ENCODE measurements at places on chromosomes 3 and 15. TPM values are rescaled to one million over a fixed set of nuclear protein-coding genes. Genes with fewer than 3 reads are reported as not detected.

Gene CD86
- 0.85 TPM for polyA plus RNA-seq

Gene AP3B2
- 2.8 TPM for polyA plus RNA-seq

Gene TNFAIP8L3
- 9.3 TPM for polyA plus RNA-seq

Gene SLC9C1
- not detected for polyA plus RNA-seq

Gene GNAT1
- 0.07 TPM for polyA plus RNA-seq

Gene NR2C2
- polyA plus RNA-seq = 6.1 TPM

Gene RBP2
- polyA plus RNA-seq = 0.13 TPM

Gene LMAN1L
- 0.27 TPM for polyA plus RNA-seq

Gene ANKRD34C
- polyA plus RNA-seq = not detected

Gene SLC12A1
- not detected for polyA plus RNA-seq

Gene GUCA1C
- not detected for polyA plus RNA-seq

Gene LMCD1
- polyA plus RNA-seq = 21.2 TPM

Gene DCLK3
- 0.01 TPM for polyA plus RNA-seq

Gene PCOLCE2
- 1.9 TPM for polyA plus RNA-seq

Gene ITPKA
- 0.47 TPM for polyA plus RNA-seq

Gene CD96
- polyA plus RNA-seq = 0.88 TPM

Gene PP2D1
- not detected for polyA plus RNA-seq

Gene FANCD2OS
- polyA plus RNA-seq = not detected

Gene PLSCR5
- not detected for polyA plus RNA-seq

Gene IGSF11
- 0.95 TPM for polyA plus RNA-seq

Gene ECE2
- not detected for polyA plus RNA-seq

Gene PPP1R14D
- 0.37 TPM for polyA plus RNA-seq

Gene KCNMB3
- polyA plus RNA-seq = 1.1 TPM

Gene CYP1A2
- not detected for polyA plus RNA-seq

Gene LMOD3
- 0.19 TPM for polyA plus RNA-seq

Gene XCR1
- 0.08 TPM for polyA plus RNA-seq

Gene CCR8
- 0.06 TPM for polyA plus RNA-seq

Gene HRH1
- 2.2 TPM for polyA plus RNA-seq

Gene AMIGO3
- polyA plus RNA-seq = 1.00 TPM

Gene MESP2
- 0.56 TPM for polyA plus RNA-seq

Gene TYRO3
- polyA plus RNA-seq = 23.2 TPM

Gene GREM1
- polyA plus RNA-seq = 1.3 TPM

Gene TMEM266
- polyA plus RNA-seq = 0.14 TPM

Gene PARP15
- 0.46 TPM for polyA plus RNA-seq
